HFFc6 (cell line): ENCODE measurements at places on chromosomes 11 and 22.
A peak's percentile ranks its signal among the peaks of the same experiment; 100 is the strongest.

DNA sequence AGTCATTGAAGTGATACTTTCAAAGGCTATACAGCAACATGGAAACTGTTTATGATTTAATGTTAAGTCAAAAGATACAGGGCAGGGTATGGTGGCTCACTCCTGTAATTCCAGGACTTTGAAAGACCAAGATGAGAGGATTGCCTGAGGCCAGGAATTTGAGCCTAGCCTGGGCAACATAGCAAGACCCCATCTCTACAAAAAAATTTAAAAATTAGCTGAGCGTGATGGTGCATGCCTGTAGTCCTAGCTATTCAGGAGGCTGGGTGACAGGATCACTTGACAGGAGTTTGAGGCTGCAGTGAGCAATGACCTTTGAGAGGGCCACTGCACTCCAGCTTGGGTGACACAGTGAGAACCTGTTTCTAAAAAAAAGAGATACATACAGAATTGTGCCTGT, 39.3 kb upstream of the ZBED5 start:
- DNase-seq, result no peak

DNA sequence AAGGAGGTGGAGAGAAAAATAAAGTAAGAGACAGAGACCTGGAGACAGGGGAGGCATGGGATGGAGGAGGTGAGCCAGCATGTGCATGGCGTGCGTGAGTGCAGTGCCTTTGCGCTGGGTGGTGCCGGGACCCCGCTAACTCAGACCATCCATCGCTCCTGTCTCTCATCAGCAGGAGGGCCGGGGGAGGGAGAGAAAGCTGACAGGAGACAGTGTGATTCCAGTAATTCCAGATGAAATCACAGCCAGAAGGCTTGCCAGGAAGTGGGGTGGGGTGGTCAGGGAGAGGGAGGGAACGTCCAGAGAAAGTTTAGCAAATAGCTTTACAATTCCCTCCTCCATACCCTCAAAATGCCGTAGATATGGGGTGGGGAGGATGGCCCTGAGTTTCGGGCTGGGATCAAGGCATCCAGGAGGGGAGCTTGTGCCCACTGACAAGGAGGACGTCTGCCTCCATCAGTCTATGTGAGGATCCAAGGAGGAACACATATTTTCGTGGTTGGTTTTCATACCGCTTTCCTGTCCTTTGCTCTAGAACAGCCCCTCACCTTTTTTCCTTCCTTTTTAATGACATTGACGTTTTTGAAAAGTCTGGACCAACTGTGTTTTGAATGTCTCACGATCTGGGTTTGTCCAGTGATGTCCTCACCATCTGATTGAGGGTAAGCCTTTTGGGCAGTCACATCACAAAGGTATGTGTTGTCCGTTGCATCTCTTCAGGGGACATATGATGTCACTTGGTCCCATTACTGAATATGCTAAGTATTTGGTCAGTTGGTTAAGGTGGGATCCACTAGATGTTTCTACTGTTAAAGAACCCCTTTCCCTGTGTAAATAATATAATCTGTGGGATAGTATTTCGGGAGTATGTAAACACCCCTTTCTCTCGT, 567.3 kb downstream of the MIAT start:
- DNase-seq, result no peak

DNA sequence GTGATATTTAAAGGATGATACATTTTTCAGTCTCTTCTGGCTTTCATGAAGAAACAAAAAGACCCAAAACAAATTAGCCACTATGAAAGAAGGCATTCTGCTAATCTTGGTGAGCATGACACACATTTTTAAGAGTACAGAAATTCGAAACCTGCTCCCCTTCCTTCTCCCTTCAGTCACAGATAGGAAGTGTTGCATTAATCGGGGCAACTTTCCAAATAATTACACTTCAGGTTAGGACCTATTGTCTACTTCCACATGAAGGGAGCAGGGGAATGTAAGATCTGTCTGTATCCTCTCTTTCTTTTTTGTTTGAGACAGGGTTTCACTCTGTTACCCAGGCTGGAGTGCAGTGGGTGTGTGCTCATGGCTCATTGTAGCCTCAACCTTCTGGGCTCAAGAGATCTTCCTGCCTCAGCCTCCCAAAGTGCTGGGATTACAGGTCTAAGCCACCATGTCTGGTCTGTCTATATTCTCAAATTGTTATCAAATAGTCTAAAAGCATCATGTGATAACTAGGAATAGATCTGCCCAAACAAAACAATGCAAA, 45.8 kb downstream of the NCAM1 start:
- DNase-seq, result no peak

DNA sequence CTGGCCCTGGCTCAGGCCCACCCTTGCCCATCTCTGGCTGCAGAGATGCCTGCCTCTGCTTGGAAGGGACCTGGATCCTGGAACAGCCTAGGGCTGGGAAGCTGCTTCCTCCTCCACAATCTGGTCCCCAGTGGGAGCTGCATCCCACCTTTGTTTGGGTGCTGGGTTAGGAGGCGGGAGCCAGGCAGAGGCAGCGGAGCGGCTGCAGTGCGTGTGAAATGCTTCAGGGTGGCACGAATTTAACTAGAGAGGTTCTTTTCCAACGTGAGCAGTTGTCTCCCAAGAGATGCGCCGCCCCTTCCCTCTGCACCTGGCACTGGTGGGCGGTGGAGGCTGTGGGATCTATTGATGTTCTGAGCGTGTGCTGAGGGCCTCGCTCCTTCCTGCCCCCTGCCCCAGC, 31.6 kb downstream of the BRSK2 start:
- DNase-seq, result no peak

GRCh38 chr22:20079745-20080444, at the start of gene DGCR8:
TSS of gene DGCR8 (plus strand) at chr22:20080241. CDS start at chr22:20085964, 5,723 bp downstream.
- DNase-seq, result peak; percentile 89
